ENCODE measurements at places on chromosomes 3 and 15. TPM values are rescaled to one million over a fixed set of nuclear protein-coding genes. Genes with fewer than 3 reads are reported as not detected.
A peak's percentile ranks its signal among the peaks of the same experiment; 100 is the strongest.

Gene RETNLB
- not detected for total RNA-seq

Gene RRP9
- total RNA-seq: 21.1 TPM

Gene ZFYVE19
- total RNA-seq: 40.7 TPM

Gene ISLR
- 48.4 TPM for total RNA-seq

Gene LRRK1
- total RNA-seq: 36.2 TPM

Gene BCHE
- 1.2 TPM for total RNA-seq

Gene ECE2
- not detected for total RNA-seq

Gene ROPN1
- not detected for total RNA-seq

GRCh38 chr3:25355998-25356397 is 72.1 kb upstream of the RARB start:
- DNase-seq: no peak

DNA sequence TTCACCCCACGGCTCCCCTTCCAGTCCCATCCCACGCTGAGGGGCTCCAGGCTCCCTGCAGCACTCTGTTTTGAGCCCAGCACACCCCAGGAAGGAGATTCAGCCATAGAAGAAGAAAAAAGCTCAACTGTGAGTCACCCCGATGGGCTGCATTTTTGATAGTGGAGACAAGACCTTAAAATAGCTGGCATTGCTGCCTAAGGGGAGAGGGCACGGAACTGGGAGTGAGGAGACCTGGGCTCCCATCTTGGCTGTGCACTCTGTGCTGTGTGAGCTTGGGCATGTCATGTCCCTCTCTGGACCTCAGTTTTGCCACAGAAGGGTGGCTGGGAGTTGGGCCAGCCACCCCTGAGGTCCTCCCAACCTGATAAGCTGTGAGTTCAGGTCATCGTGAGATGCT is 57.2 kb upstream of the SMAD6 start:
- no peak for DNase-seq

DNA sequence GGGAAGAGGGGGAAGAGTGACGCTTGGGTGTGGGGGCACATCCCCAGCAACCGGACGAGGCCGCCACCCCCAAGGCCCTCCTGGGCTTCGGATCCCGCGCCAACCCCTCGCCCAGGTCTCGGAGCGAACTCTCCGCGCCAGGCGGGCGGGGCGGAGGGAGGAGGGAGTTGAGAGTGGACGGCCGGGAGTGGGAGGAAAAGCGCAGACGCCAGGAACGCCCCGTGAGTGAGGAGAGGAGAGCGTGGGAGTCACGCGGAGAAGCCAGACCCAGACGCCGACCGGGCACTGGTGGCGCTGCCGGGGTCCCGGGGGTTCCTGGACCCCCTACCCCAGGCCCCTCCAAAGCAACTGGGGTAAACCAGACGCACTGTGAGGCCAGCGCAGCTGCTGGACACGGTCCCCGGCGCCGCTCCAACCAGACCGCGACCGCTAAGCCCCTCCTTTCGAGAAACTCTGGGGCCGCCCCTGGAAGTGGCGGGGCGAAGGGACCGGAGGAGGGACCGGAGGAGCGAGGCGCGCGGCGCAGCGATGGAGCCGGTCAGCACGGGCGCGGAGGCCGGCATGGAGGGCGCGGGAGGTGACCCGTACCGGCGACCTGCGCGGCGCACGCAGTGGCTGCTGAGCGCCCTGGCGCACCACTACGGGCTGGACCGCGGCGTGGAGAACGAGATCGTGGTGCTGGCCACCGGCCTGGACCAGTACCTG is at the start of gene EFCC1:
Gene EFCC1, plus strand, starts transcription at position 204 of the 705 bp plus-strand sequence. Its CDS starts 325 bp downstream, at position 529.
- DNase-seq: peak; percentile 47

DNA sequence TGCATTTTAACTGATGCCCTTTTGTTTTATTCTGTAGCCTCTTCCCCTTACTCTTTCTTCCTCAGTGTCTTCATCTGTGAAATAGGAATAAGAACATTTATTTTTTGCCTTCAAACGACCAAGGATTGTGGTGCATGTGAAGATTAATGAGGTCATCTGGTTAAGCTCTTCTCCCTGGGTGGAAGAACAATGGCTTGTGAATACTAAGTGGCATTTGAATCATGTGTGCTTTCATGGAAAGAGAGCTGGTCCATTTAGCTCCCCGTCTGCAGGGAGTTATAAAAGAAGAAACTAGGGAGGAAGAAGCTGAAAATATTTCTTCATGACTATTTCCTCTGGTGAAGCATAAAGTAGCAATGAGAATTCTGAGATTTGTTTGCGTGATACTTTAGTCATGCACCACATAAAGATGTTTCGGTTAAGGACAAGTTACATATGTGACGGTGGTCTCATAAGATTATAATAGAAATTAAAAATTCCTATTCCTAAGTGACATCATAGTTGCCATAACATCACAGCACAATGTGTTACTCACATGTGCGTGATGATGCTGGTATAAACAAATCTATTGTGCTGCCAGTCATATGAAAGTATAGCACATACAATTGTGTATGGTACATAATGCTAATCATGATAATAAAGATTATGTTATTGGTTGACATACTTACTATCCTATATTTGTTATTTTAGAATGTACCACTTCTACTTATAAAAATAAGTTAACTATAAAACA is 374.3 kb downstream of the RBMS3 start:
- no peak for DNase-seq

- DNase-seq: no peak
Measured at GRCh38 chr3:176916777-176917176, 280.5 kb downstream of the TBL1XR1 start.

- no peak for DNase-seq
Measured at GRCh38 chr3:170865209-170866094, 4.5 kb downstream of the RPL22L1 start.

GRCh38 chr3:88189361-88189810 is 39.6 kb downstream of the C3orf38 start:
- DNase-seq: no peak

- no peak for DNase-seq
Measured at GRCh38 chr3:21062831-21063294, 688.1 kb downstream of the ZNF385D start.

DNA sequence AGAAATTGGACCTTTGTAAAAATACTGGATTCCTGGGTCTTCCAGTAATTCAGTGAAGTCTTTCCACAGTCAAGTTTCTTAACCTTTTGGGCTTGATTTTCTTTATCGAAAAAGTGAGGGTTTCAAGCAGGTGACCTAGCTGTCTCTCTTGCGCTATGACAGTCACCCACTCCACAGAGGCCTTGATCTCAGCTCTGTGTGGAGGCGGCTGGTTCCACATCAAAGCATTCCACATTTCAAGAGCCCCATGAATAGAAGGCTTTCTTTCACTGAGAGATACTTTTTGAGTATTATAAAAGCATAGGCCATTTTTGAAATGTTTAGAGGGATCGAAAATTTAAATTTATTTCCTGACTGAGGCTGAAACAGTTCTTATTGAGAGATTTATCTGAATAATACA is 43.9 kb downstream of the GABRA5 start:
- DNase-seq: no peak

DNA sequence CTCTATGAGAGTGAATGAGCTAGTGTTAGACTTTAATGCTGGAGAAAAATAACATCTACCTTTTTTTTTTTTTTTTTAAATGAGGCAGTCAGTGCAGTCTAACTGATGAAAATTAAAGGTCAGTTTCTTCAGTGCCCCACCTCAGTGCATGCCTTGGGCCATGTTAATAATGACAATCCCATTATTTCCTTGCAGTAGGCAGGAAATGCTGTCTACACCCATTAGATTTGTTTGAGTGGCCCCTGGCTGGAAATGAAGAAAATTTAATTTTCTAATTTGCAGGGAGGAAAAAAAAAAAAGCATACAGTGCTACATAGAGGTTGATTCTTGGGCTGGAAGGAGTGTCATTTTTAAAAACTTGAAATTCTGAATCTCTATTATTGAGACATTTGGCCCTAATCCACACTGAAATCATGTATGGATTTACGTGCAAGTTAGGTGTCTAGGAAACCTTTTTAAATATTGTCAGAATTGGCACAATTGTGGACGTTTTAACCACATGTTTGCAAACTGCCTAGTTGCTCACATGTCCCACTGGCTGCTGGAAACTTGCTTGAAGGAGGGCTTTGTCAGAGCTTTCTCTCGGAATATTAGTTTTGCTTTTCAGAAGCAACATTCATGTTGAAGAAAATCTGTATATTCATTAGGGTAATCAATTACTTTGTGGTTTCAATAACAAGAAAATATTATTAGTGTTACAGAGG is 18.4 kb downstream of the FNDC3B start:
- DNase-seq: no peak

DNA sequence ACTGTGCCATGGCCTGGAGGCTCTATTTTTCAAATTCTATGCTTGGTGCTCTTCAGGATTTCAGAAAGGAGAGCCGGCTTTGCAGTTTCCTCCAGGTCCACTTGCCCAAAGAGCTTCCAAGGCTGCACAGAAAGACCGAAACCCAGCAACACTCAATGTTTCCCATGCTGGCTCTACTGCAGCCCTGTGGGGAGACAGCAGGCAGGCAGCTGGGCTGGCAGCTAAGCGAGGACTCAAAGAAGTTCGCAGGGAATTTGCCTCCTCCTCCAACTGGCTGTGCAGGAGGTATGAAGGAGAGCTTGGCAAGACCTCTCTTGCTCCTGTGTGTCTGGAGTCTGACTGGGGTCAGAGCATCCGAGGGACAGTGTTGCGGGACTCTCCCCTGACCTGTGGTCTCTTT is 17.4 kb upstream of the ITGA11 start:
- DNase-seq: no peak

DNA sequence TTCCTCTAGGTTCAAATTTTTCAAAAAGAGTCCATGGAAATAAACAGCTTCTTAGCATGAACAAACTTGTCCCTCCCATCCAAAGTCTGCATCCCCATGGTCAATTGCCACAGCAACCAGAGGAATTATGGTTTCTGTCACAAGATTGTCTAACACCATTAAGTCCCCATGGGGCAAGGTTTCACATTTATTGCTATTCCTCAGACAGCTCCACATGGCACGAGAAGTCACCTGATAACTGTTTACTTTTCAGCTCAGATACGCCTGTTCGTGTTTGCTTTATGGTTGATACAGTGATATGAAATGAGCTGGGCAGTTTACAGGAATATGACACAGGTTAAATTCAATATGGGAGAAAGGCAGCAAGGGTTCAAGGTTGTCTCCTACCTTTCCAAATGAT is 37.9 kb upstream of the MUC13 start:
- no peak for DNase-seq

GRCh38 chr3:11363715-11364114 is 91.5 kb downstream of the ATG7 start:
- DNase-seq: no peak
